ENCODE measurements at places on chromosomes 7 and 10.

GRCh38 chr10:115944538-115944937 lies 328.5 kb downstream of the GFRA1 start:
- DNase-seq, result no peak

DNA sequence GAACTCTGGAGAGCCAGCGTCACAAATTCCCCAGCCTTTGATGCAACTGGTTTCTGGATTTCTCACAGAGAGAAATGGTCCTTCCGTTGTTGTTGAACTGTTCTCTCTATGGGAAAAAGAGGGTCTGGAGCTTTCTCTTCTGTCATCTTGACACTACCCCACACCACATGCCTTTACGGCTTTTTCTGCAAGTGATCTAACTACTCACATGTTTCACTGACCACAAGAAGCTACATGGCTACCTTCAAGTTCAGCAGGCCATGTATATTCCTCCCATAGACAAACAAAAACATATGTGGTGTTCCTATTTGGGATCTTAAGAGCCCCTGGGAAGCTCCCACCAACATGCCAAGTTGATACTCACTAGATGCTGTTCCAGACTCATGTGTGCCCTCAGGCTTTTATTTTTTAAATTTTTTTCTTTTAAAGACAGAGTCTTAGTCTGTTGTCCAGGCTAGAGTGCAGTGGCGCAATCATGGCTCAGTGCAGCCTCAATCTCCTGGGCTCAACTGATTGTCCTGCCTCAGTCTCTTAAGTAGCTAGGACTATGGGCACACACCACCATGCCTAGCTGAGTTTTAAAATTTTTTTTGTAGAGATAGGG lies 72.0 kb downstream of the RNF216 start:
- no peak for DNase-seq

- no peak for DNase-seq
Measured at GRCh38 chr7:44887293-44887692, 2.0 kb upstream of the PURB start.

GRCh38 chr10:35012781-35013180 lies 77.4 kb downstream of the CUL2 start:
- no peak for DNase-seq

GRCh38 chr7:140876519-140877248 lies 48.0 kb downstream of the BRAF start:
- no peak for DNase-seq

- DNase-seq, result no peak
Measured at GRCh38 chr7:90053094-90053493, 101.2 kb upstream of the STEAP1 start.

DNA sequence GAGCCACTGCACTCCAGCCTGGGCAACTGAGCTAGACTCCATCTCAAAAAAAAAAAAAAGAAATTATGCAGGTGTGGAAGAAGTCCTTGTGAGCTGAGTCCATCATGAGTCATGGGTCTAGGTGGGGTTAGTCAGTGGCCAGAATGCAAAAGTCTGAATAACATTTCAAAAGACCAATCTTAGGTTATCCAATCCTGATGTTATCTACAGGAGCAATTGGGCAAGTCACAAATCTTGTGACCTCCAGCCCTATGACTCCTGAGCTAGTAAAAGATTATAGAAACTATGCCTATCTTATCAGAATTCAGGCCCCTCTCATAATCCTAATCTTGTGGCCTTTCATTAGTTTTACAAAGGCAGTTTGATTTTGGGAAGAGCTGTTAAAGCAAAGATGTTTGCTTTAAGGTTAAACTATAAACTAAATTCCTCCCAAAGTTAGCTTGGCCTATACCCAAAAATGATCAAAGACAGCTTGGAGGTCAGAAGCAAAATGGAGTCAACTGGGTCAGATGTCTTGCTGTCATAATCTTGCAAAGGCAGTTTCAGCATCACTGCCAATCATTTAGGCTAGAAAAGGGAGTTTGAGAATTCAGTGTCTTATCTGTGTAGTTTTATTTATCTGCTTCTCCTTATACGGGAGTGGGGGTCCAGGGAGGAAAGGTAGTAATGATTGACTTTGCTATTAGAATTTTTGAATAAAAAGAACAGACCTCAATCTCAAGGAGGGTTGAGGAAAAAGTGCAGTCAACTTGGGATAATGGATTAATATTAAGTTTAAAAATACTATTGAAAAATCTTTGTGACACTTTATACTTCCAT lies 71.2 kb upstream of the TRIM24 start:
- DNase-seq, result no peak

GRCh38 chr7:109308816-109309215 lies 739.1 kb downstream of the DNAJB9 start:
- no peak for DNase-seq

- peak; percentile 57 for DNase-seq
Measured at GRCh38 chr7:36280840-36281812, 108.5 kb upstream of the ANLN start.

DNA sequence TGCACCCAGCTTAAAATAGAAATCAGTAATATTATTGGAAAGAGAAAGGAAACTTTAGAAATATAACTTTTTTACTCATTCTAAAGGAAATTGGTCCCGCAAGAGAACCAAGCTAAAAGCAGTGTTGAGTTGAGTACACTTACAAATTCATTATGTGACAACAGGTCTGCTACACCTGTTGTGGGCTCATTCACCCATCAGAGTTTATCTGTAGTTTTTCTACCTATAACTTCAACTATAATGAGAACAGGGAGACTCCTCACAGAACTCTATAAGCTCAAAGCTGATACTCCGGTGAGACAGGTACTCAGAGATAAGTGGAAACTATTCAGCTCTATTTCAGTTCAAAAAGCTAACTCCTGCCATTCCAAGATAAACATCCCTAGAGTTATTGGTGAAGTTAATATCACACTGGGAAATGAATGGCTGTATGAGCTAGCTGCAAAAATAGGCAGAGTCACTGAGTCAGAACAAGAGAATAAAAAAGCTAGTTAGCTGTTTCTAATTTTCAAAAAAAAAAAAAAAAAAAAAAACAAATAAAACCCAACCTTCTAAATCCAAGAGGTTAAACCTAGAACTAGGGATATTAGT lies 121.3 kb downstream of the PPP1R3A start:
- DNase-seq, result no peak

- DNase-seq, result no peak
Measured at GRCh38 chr10:48768144-48768766, 83.6 kb downstream of the WDFY4 start.

GRCh38 chr7:99837649-99838361 lies 10.0 kb downstream of the CYP3A43 start:
- no peak for DNase-seq

DNA sequence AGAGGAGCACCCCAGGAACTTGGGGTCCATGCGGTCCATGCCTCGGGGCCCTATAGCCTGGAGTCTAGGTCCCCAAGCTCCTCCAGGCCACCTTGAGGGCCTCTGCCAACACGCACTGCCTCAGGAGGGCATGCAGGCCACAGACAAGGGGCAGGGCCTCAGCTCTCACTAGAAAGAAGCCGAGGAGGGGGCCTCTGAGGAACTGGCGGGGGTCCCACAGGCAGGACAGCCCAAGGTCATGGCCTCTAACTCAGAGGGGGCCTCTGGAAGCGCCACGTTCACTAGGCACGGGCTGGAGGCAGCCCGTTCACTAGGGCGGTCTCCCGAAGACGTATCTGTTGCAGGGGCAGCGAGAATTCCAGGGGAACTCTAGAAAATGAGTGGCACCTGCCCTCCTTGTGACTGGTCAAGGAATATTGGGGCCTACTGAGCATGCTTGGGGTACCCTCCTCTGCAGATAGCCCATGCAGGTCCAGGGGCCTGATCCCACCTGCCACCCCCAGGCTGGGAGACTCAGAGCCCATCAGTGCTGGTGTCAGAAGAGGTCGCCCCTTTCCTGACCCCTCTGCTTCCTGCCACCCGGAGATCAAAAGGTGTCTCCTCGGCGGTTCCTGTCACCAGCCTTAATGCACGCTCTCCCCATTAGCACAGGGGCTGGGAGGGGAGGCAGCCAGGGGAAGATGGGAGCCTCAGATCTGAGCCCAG lies 86.7 kb upstream of the RET start:
- no peak for DNase-seq

GRCh38 chr7:136359333-136359903 lies 382.3 kb upstream of the MTPN start:
- no peak for DNase-seq

- no peak for DNase-seq
Measured at GRCh38 chr10:126119599-126119998, 223.2 kb downstream of the FANK1 start.

DNA sequence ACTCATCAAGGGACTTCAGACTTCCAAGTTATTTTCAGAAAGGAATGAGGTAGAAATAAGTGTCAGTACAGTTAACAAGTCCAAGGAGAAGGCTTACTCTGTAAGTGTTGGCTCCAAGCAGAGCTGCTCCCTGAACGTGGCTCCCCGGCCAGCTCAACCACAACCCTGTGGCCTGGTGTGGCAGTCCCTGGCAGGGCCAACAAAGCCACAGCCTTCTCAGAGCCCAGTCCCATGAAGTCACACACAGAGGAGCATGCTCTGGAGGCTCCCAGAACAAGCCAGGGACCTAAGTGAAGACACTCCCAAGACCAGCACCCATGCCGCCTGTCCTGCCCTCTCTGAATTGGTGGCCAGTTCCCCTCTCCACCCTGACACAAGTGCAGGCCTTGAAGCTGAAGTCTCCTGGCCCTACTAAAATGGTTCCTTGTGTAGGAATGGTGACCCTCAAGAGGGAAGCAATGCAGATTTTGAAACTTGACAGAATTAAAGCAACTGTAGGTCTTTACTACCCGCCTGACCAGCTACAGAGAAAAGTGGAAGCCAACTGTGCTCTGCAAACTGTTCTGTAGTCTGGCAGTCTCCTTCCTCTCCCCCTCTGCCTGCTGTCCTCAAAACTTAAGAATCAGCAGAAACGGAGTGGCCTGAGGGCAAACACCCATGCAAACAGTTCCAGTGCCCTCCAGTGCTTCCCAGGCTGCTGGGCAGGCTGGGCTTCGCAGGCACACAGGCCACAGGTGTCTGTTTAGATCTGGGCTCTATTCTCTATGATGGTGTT lies 51.1 kb downstream of the NOD1 start:
- no peak for DNase-seq

DNA sequence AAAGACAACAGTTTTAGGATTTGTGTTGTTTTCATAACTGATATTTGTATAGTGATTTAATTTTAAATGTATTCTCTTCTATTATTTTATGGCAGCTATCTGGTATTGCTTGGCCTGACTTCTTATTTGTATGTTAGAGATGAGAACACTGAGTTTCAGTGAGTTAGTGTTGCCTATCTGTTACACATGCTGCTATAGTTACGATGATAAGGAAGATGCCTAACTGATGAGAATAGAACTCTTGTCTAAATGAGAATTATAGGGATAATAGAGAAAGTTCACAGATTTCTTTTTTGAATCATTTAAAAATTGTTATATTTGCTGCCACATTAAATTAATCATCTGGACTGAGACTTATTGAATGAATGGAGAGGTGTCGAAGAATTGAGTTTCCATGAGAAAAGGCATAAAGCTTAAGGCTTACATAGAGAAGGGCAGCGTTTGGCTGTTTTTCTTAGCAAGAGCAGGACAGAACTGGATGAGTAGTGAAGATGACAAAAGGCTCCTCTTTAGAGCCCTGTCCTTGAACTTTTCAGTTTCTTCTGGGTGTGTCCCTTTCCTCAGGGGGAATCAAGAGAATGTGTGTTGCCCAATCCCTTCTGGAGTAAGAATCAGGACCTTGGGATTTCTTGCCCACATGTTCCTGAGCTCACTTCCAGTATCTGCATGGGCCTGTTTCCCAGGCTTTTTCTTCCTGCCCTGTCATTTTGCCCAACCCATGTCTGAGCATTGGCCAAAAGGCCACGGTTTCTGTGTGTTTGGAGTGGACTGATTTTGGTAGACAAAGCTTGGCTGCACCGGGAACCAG lies 195.6 kb upstream of the CSTF2T start:
- no peak for DNase-seq

DNA sequence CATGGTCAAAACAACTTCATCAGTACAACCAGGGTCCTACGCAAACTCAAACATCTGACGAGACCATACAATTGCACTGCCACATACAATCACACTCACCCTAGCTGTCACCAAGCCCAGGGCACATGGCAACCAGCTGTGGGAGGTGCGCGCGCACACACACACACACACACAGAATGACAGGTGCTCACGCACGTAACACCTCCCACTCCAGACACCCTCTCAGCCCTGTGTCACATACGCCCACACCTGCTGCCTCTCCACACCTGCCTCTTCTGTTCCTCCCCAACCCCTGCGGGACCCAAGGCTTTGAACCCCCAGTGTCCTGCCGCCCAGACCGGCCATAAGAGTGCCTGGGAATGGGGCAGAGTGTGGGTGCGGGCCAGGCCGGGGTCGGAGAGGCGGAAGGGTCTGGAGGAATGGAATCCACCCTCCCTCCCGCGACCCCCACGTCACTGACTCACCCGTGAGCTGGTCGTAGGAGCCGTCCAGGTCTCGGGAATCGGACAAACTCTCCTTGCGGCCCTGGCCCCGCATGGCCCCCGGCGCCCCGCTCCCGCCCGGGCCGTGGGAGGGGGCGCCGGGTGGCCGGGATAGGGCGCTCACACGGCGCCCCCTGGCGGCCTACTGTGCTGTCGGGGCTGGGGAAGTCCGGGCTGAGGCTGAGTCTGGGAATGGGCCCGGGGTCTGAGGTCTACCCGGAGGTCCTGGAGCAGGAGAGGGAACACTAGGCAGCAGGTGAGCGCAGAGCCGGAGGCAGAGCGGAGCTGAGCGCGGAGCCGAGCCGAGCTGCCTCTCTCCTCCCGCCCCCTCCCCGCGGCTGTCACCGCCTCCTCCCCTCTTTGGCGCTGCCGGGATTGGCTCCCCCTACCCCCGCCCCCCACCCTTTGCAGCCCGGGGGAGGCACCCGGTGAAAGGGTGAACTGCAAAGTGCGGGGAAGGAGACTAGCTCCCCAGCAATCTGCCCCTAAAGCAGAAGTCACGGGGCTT lies at the start of gene KCNIP2:
TSS of gene KCNIP2 (minus strand) at position 769 of the 990 bp plus-strand sequence. CDS start at position 537, 232 bp downstream.
- peak; percentile 81 for DNase-seq

DNA sequence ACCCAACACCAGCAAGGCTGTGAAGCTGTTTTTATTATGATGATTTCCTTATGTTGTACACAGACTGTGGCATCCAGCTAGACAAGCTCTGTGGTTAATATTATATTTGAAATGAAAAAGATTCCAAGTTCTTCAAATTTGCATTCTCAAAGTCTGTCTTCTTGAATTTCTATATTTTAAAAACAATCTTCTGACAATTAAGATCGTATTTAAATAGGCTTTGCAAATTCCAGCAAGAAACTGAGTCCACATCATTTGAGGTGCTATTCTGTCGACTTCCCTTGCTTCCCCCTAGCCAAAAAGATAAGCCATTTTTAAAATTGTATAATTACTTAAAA lies 73.1 kb upstream of the TOMM7 start:
- no peak for DNase-seq

DNA sequence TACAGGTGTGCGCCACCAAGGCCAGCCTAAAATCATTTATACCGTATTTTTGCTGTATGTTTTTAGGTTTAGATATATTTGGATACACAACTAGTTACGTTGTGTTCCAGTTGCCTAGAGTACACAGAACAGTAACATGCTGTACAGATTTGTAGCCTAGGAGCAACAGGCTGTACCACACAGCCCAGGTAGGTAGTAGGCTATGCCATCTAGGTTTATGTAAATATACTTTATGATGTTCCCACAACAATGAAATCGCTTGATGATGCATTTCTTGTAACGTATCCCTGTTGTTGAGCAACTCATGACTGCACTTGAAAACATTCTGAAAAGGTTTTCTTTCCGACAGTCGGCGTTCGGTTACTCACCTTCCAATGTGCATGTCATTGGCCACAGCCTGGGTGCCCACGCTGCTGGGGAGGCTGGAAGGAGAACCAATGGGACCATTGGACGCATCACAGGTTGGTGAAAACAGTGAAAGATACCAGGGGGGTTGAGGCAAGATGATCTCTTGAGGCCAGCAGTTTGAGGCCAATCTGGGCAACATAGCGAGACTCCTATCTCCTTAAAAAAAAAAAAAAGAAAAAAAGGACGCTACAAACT lies 7.7 kb downstream of the PNLIP start:
- no peak for DNase-seq

GRCh38 chr10:5575482-5576153 lies 50.9 kb downstream of the CALML3 start:
- DNase-seq, result no peak

Measured in caudate nucleus (tissue), 63 donors.